Natural killer cell treated with Interleukin-12 subunit alpha and Interleukin-12 subunit beta and Interleukin-15 and Interleukin-18, amount 100 ng/mL, for 72 hours (primary cell): ENCODE measurements at places on chromosomes 11 and 22. TPM values are rescaled to one million over a fixed set of nuclear protein-coding genes. Genes with fewer than 3 reads are reported as not detected.

CD6 gene
- 44.0 TPM for total RNA-seq

TMX2 gene
- total RNA-seq: 96.9 TPM

DNA sequence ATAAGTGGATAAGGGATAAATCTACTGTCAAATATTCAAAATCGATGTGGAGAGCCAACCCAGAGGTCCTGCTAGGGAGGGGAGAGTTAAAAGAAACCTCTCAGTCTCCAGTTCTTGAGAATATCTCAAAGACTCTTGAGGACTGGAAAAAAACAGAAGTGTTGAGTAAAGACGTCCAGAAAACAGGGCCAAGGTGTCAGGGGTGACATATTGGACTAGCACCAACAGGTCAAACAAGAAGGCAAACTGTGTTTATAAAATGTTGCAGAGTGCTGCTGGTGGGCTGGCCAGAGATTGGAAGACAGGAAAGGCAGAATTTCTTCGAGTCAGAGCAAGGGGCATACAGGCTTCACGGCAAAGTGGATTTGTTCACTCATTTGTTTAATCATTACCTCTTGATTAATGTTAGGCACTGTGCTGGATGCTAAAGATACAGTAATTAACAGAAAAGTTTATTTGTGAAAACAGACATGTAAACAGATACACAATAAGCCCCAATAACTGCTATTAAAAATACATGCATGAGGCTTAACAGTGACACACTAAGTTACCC lies 33.7 kb upstream of the SMPD1 start:
- DNase-seq: no peak

CCDC83 gene
- not detected for total RNA-seq

- no peak for DNase-seq
These were observed at the start of gene CARD10 for GRCh38 chr22:37519268-37520195. Gene CARD10, minus strand, starts transcription at chr22:37519415. Its CDS starts 215 bp downstream, at chr22:37519200.

- DNase-seq: peak; percentile 72
These were observed 483 bp upstream of the ABTB2 start for GRCh38 chr11:34358258-34358727.

TSGA10IP gene
- not detected for total RNA-seq

GRCh38 chr11:8090756-8091155 lies 9.7 kb downstream of the TUB start:
- no peak for DNase-seq

PNPLA5 gene
- total RNA-seq: not detected

DNA sequence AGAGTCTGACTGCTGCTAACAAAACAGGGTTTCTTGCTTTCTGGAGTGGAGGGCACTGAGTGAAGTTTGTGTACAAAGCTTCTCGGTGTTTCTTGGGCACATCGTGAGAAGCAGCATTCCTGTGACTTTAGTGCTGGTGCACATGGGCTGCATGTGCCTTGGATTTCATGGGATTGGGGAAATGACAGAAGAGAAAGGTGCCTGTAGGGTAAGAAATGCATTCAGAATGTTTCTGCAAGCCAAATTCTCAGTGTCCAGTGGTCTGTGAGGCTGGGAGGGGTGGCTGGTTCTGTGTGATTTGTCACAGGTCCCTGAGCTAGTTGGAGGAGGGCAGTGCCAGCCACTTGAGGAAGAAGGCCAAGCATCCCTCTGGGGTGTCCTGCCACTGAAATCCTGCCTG lies 404.2 kb upstream of the NARS2 start:
- no peak for DNase-seq

DNA sequence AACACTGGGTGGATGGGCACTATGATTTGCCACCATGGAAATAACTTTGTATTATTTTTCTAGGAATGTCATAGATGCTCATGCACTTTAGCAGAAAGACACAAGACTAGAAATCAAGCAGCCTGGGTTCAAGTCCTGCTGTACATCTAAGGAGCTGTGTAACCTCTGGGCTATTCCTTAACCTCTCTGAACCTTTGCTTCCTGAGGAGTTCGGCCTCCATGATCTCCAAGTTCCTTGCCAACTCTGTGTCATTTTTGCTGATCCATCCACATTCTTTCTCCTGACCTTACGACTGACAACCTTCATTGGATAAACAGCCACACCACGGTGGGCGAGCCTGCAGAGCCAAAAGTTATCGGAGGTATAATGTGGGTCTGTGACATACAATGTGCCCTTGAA lies 24.1 kb downstream of the ETS1 start:
- no peak for DNase-seq

A4GALT gene
- not detected for total RNA-seq

POU2AF2 gene
- not detected for total RNA-seq

DERL3 gene
- 4.7 TPM for total RNA-seq

GRCh38 chr22:30234786-30235470 lies 11.6 kb downstream of the LIF start:
- DNase-seq: no peak

DNA sequence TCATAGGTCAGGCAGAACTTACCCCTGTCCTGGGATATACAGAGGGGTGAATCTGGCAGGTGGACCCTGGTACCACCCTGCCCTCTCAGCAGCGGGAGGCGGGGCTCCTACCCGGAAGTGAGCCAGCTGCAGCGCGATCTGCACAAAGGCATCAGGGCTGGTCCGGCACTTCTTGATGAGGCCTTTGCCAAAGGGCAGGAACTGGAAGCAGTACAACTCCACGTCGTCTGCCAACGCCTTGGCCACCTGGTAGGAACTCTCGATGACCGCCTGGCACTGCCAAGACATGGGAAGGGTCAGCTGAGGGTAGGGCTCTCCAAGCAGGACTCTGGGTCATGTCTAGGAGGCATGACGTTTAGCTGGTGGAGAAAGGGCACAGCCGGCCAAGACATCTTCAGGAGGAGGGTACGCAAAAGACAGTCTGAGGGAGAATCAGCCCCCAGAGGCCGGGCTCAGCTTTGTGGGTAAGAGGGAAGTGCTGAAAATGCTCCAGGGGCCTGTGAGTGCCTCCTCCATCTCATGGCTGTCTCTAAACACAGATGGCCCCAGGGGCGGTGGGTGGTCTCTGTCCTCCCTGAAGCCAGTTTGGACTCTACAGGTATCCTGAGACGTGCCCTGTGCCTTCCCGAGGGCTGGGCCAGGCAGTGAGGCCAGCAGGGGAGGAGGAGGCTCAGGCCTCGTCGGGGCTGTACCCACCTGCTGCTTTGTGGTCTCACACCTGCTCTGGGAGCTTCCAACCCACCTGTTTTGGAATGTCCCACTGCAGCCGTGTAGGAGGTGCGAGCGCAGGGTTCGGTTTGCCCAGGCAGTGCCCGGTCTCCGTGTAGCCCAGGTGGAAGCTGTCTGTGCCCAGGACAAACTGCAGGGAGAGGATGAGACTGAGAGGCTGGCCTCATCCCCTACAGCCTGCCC lies 6.7 kb downstream of the CPT1B start:
- no peak for DNase-seq

DNA sequence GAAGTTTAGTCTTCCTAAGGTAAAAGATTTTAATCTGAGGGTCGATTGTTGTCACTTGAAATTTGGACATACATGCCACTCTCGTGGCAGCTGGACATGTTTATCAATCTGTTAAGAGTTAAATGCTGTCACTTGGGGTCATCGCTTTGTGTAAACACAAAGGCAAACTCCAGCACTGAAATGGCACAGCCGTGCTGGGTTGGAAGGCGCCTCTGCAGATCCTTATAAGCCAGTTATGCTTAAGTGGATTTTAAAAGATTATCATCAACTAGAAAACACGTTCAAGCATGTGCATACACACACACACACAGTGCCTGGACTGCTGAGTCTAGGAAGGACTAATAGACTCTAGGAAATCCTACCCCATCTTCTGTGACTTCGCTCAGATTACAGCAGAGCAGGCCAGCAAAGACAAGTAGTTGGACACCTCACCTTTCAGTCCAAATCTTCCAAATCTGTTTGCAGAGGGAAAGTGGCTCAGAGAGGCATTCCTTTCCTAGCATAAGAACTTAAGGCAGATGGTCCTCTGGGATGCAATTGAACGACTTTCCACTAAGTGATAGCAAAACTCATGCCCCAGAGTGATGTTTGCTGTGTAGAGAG lies 83.7 kb downstream of the CACNG2 start:
- no peak for DNase-seq

- no peak for DNase-seq
These were observed 14.9 kb downstream of the SMCO4 start for GRCh38 chr11:93528252-93528651.

GRCh38 chr22:46050916-46051614 lies 74.1 kb upstream of the WNT7B start:
- DNase-seq: no peak

- no peak for DNase-seq
These were observed 26.2 kb upstream of the LRRC32 start for GRCh38 chr11:76696756-76697155.

C22orf42 gene
- total RNA-seq: not detected

CTSW gene
- total RNA-seq: 886 TPM

PRODH gene
- total RNA-seq: not detected

TRPM5 gene
- total RNA-seq: not detected

DNA sequence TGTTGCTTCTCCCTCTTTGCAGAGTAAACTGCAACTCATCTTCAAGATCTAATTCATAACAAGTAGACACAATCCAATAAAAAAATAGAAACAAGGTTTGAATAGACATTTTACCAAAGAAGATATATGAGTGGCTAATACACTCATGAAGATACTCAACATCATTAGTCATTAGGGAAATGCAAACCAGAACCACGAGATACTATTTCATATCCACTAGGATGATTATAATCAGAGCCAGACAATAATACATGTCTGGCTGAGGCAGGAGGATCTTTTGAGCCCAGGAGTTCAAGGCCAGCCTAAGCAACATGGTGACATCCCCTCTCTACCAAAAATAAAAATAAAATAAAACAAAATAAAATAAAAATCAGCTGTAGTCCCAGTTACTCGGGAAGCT lies 85.0 kb downstream of the ATG16L2 start:
- no peak for DNase-seq

- no peak for DNase-seq
These were observed 42.8 kb downstream of the EXT2 start for GRCh38 chr11:44138286-44138685.

- no peak for DNase-seq
These were observed 4.6 kb upstream of the POLR3H start for GRCh38 chr22:41548830-41549211.

ETS1 gene
- total RNA-seq: 738 TPM

TRIM49 gene
- total RNA-seq: not detected

DNA sequence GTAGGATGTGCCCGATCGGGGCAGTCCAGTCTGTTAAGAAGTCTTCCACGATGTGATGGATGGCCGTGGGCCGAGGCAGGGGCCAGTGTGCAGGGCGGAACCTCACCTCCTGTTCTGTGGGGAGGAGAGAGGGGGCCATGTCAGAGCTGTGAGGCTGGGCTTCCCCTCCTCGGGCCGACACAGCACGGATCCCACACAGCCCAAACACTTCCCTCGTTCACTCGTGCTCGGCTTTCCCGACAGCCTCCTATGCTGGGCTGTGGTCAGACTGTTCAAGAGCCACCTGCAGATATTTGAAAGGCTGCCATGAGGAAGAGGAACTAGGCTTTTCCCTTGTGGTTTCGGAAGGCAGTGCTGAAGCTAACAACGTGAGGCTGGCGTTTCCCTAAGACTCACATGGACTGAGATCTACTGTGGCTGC lies 12.3 kb upstream of the TXN2 start:
- DNase-seq: no peak

- DNase-seq: no peak
These were observed 3.7 kb upstream of the DBX1 start for GRCh38 chr11:20163783-20164481.

DNA sequence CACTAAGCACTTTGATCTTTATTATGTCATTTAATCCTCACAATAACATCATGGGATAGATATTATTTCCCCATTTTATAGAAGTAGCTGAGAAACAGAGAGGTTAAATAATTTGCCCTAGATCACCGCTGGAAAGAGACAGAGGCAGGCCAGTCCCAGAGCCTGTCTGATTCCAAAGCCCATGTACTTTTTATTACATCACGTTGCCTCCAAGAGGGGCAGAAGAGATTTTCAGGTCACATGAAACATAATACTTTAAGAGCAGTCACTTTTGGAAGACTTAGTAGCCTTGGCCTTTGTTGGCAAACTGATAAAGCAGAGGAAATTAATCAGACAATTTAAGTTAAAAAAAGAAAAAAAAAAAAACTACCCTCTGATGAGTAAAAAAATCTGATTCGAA lies 200.2 kb upstream of the ARHGAP20 start:
- no peak for DNase-seq

GRCh38 chr11:62190011-62190410 lies at the start of gene SCGB1D1:
Gene SCGB1D1, plus strand, starts transcription at chr11:62190216. Its CDS starts 69 bp downstream, at chr11:62190285.
- DNase-seq: no peak

- no peak for DNase-seq
These were observed 1.1 kb upstream of the PLXNB2 start for GRCh38 chr22:50308597-50308935.

CATSPER1 gene
- total RNA-seq: 1.5 TPM

LINC01488 gene
- not detected for total RNA-seq

GRCh38 chr11:61116426-61117167 lies 14.3 kb downstream of the CD5 start:
- no peak for DNase-seq

FREY1 gene
- total RNA-seq: 4.9 TPM

DNA sequence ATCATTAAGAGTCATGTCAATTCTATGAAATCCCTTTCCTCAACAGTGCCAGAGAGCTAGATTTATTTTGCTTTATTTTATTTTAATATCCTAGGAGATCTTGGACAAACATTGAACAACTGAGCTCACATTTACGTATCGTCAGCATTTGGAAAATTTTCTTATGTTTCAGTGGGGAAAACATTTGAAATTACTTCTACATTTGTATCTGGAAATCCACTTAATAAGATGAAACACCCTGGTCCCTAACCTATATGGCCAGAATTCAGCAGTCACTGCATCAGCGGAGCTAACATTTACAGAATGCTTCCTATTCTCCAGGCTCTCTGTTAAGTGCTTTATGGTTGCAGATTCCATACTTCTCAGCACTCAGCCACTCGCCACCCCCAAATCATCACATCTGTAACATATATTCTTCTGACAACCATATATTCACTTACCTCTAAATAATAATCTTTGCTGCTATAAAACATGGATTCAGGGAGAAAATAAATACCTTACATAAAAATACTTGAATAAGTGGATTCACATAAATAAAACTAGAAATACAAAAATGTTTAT lies 773.9 kb downstream of the JRKL start:
- no peak for DNase-seq

CRYAB gene
- not detected for total RNA-seq

C22orf15 gene
- total RNA-seq: 0.83 TPM

DNA sequence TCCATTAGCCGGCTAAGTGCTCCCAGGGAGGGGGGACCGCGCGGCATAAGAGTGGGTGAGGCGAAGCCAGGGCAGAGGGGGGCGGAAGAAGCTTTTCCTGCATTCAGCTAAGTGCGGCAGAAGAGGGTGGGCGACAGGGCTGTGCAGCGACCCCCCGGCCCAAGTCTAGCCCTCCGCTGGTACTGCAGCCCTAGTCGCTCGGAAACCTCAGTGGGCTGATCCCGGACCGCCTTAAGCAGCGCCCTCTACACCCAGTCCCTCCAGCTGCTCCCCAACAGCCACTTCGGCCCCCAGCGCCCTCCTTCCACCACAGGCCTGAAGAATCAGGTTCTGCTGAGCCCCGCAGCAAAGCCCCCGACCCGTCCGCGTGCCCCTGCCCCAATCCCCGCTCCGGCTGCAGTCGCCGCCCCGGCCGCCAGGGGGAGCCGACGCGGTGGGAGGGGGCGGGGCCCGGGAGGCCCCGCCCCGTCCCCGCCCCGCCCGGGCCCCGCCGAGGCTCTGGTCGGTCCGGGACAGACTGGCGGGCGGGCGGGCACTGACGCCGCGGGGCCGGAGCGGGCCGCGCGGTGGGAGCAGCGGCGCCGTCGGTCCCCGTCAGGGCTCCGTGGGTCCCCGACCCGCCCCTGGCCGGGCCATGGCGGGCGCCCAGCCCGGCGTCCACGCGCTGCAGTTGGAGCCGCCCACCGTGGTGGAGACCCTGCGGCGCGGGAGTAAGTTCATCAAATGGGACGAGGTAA lies at the start of gene PLCB3:
TSS of gene PLCB3 (plus strand) at position 515 of the 737 bp plus-strand sequence. CDS start at position 635, 120 bp downstream.
- no peak for DNase-seq
